ENCODE measurements at places on chromosomes 13 and 19.

GRCh38 chr19:4538601-4538954 lies 1.3 kb downstream of the LRG1 start:
- DNase-seq: no peak

- DNase-seq: no peak
These were observed 1.1 kb upstream of the FARP1 start for GRCh38 chr13:98141509-98142379.

DNA sequence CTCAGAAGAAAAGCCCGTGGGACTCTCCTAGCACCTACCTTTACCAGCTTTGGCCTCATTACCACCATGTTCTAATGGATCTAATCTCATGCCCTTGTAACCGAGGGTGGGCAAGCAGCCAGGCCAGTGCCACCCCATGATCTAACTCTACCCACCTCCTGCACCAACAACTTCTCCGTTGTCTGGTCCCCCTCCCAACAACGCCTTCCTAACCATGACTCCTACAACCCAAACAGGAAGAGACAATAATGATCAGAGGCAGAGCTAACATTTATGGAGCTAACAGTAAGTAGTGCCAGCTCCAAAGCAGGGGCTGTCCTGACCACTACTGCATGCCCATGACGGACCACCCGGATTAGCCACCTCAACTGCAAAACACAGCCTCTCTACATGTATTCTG lies 3.5 kb downstream of the USP12 start:
- DNase-seq: no peak

DNA sequence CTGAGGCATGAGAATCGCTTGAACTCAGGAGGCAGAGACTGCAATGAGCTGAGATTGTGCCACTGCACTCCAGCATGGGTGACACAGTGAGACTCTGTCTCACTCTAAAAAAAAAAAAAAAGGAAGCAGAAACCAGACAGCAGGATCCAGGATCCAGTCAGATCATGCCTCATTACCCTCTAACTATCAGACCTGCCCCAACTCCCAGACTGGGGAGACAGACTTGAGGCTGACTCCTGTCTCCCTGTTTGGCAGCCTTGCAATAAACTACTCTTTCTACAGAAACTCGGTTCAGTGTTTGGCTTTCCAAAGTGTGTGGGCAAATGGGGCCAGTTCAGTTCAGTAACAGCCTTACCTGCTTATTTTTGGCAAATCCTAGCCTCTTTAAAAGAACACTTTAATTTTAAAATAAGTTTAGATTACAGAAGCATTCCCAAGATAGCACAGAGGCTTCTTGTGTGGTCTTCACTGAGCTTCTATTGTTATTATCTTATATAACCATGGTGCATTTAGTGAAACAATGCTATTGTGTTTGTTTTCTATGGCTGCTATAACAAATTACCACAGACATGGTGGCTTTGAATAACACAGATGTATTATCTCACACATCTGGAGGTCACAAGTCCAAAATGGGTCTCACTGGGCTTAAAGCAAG lies 18.5 kb downstream of the RASL11A start:
- no peak for DNase-seq

DNA sequence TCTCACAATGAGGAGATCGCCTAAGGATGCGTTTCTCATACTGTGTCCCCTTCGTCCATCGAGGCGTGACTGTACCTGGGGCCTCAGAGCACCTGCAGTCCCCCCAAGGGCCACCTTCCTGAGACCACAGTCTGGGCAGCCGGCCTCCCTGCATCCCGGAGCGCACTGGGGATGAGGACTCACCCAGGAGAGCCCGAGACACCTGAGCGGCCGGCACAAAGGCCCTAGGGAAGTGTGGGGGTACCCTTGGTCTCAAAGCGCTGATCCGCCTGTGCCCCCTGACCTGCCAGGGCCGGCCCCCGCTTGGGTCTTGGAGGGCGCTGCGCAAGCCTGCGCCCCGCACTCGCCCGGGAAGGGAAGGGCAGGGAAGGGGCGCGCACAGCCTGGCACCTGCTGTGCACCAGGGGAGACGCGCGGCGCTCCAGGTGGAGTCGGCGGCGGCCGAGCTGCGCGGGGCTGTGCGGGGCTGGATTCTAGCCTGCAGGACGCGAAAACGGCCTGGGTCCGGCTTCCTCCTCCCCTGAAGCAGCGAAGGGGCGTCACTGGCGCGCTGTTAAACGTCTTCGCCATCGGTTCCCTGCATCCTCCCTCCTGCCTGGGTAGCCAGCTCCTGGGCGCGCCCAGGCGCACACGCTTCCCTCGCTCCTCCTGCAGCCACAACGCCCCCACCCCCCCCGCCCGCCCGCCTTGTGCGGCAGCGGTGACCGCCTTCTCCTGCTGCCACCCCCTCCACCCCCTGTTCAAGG lies 13.6 kb upstream of the USP29 start:
- DNase-seq: no peak

- no peak for DNase-seq
These were observed 173.9 kb upstream of the UBL3 start for GRCh38 chr13:30024125-30024865.

DNA sequence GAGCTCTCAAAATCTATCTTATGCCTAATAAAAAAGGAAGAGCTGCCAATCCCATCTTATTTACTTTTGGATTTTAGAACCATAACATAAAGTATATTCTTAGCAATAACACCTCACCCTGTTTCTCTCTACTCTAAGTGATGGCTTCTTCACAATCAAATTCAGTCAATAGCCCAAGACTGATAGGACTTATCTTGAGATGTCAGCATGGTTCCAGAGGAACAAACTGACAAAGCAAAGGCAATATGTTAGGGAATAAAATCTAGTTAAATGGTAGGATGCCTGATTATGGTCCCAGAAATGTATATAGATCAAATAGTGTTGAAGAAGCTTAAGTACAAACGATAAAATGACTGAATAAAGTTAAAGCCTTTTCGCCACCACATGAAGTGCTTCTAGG lies 36.3 kb downstream of the DACH1 start:
- DNase-seq: no peak
